ENCODE measurements at places on chromosomes 6 and 20. TPM values are rescaled to one million over a fixed set of nuclear protein-coding genes. Genes with fewer than 3 reads are reported as not detected.

SLC22A2 gene
- total RNA-seq, result under 0.01 TPM

GRCh38 chr6:116578335-116578734, 7.0 kb downstream of the RWDD1 start:
- no peak for DNase-seq
- H3K27ac ChIP-seq, result no peak overlapping the region
- H3K4me3 ChIP-seq, result no peak overlapping the region
- peaks cover 5% of the 10 kb centered on the region for H3K4me1 ChIP-seq
- peaks cover 35% of the 10 kb centered on the region for H3K36me3 ChIP-seq
- H3K27me3 ChIP-seq, result no peaks in the 10 kb centered on the region

GRCh38 chr6:130514712-130515111, 148.9 kb downstream of the TMEM200A start:
- H3K27me3 ChIP-seq, result no peaks in the 10 kb centered on the region
- H3K4me1 ChIP-seq, result peaks cover 2% of the 10 kb centered on the region
- DNase-seq, result no peak
- no peak overlapping the region for H3K27ac ChIP-seq

EDN1 gene
- total RNA-seq, result 0.88 TPM

MTCH1 gene
- 185 TPM for total RNA-seq

GRCh38 chr6:152552616-152553209, 84.4 kb downstream of the SYNE1 start:
- H3K4me1 ChIP-seq, result no peaks in the 10 kb centered on the region
- no peak overlapping the region for H3K27ac ChIP-seq
- no peak for DNase-seq
- peak overlapping the region; percentile 49 for H3K4me3 ChIP-seq
- no peaks in the 10 kb centered on the region for H3K27me3 ChIP-seq
- no peaks in the 10 kb centered on the region for H3K36me3 ChIP-seq

DNA sequence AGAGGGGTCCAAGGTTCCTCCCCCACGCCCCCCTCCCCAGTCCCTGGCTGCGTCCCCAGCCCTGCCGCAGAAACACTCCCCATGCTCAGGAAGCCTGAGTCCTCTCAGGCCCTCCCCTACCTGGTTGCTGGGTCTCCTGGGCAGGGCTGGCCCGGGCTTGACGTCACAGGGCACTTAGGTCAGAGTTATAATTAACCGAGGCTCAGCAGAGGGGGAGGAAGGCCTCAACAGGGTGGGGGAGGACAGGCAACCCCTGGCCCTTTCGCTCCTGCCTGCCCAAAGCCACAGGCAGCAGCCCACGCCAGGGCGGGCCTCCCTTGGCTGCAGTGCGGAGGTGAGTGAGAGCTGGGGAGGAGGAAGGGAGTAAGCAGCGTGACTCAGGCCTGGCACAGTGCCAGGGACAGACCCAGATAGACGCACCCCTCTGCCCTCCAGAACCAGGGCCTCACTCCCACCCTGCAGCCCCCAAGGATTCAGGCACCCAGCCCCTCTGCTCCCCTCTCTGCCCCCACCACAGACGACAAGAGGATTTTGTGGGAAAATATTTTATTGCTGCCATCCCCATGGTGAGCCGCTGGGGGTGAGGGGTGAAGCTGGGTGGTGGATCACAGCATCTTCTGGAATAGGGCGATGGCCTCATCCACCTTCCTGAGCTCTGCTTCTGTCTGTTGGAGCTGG, at the start of gene VWA7:
VWA7 (minus strand) TSS at position 340 of the 678 bp plus-strand sequence. CDS start 549 bp downstream, outside the sequence.
- H3K27ac ChIP-seq, result peak within 1 kb of the TSS; percentile 37
- peak within 1 kb of the TSS; percentile 54 for H3K4me3 ChIP-seq
- H3K36me3 ChIP-seq, result peaks cover 29% of the 10 kb centered on the region
- peaks cover 12% of the 10 kb centered on the region for H3K4me1 ChIP-seq

GRCh38 chr20:59837623-59838394, 95.6 kb downstream of the SYCP2 start:
- peaks cover 15% of the 10 kb centered on the region for H3K4me1 ChIP-seq
- DNase-seq, result no peak
- no peak overlapping the region for H3K4me3 ChIP-seq
- H3K36me3 ChIP-seq, result no peaks in the 10 kb centered on the region
- H3K27ac ChIP-seq, result no peak overlapping the region

DNA sequence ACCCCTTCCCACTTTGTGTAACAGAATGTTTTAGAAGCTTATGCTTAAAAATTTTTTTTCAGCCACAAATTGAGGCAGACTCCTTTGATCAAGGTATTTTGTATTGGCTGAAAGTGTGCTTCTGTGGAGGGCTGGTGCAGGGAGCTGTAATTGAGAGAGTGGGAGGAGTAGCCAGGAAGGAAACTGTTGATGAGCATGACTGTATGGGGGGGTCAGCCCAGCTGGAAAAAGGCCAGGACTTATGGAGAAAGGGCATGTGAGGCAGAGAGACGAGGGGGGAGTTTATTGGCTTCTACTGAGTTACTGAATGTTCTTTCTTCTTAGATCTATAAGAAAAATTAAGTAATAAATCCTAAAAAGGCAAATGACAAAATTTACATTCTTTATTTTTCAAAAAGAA, 13.4 kb downstream of the RFPL4B start:
- no peak overlapping the region for H3K4me3 ChIP-seq
- H3K27me3 ChIP-seq, result no peaks in the 10 kb centered on the region
- H3K4me1 ChIP-seq, result no peaks in the 10 kb centered on the region
- DNase-seq, result no peak

DNA sequence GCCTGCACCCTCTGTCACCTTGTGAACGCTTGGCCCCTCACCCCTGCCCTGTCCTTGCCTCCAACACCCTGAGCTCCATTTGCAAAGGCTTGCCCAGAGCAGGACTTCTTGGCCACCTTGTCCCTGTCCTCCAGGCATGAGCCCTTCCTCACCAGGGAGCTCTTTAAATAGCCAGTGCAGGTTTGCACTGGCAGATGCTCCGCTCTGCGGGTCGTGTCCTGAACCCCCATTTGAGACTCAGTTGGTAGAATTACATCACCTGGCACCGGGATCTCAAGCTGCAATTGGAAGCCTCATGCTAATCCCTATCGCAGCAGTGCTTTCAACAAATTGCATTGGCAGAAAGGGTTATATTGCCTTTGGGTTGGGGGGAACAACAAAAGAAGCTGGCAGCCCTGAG, 85.9 kb downstream of the TRMT6 start:
- H3K36me3 ChIP-seq, result no peaks in the 10 kb centered on the region
- no peak for DNase-seq
- H3K27me3 ChIP-seq, result no peaks in the 10 kb centered on the region
- no peak overlapping the region for H3K27ac ChIP-seq

DNA sequence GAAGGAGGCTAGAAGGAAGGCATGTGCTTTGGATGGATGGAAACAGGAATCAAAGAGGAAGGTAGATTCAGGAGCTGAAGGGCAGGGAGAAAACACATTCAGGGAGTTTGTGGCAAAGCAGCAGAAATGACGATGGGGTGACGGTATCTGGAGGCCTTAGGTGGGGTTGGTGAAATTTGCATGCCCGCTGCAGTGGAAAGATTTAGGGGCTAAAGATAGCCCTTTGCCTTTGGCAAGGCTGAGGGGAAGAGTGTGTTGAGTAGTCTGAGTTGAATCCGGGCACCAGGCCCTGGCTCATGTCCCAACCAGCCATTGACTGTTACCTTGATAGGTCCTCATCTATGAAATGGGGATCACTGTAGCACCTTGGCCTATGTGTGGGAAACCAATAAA, 1.3 kb downstream of the GZF1 start:
- H3K27me3 ChIP-seq, result no peaks in the 10 kb centered on the region
- peaks cover 28% of the 10 kb centered on the region for H3K36me3 ChIP-seq
- H3K4me3 ChIP-seq, result peak overlapping the region; percentile 91

DNA sequence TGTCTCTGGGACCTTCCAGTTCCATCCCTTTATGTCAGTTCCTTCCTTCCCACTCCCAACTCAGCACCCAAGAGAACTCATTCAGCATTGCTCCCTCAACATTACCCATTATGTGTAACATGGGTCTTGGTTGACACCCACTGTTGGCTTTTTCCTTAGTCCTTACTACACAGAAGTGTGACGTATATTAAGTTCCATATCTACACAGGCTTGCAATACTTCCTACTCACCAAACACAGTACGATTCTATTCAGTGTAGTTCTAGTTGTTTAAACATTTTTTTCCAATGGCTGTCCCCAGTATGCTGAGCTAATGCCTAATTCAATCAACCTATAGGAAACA, 37.7 kb downstream of the ARHGAP18 start:
- no peaks in the 10 kb centered on the region for H3K36me3 ChIP-seq
- DNase-seq, result peak; percentile 52
- peaks cover 47% of the 10 kb centered on the region for H3K4me1 ChIP-seq
- no peak overlapping the region for H3K4me3 ChIP-seq
- no peaks in the 10 kb centered on the region for H3K27me3 ChIP-seq

OXT gene
- total RNA-seq, result not detected

- peaks cover 8% of the 10 kb centered on the region for H3K4me1 ChIP-seq
- no peaks in the 10 kb centered on the region for H3K36me3 ChIP-seq
- DNase-seq, result no peak
- H3K27me3 ChIP-seq, result no peaks in the 10 kb centered on the region
These were observed 130.6 kb downstream of the TENT5A start for GRCh38 chr6:81621816-81622395.

STK38 gene
- total RNA-seq, result 48.1 TPM

DAAM2 gene
- total RNA-seq, result 46.9 TPM

C6orf132 gene
- total RNA-seq, result 2.9 TPM

GRCh38 chr20:51697096-51697826, 70.9 kb downstream of the ATP9A start:
- no peaks in the 10 kb centered on the region for H3K27me3 ChIP-seq
- no peak overlapping the region for H3K4me3 ChIP-seq
- peak overlapping the region; percentile 91 for H3K27ac ChIP-seq
- H3K36me3 ChIP-seq, result no peaks in the 10 kb centered on the region
- H3K4me1 ChIP-seq, result peaks cover 24% of the 10 kb centered on the region
- DNase-seq, result no peak

HEY2 gene
- total RNA-seq, result 2.2 TPM

GRCh38 chr6:36769676-36770499, 69.4 kb downstream of the CPNE5 start:
- no peak overlapping the region for H3K4me3 ChIP-seq
- H3K4me1 ChIP-seq, result peaks cover 24% of the 10 kb centered on the region
- no peak overlapping the region for H3K27ac ChIP-seq
- no peaks in the 10 kb centered on the region for H3K36me3 ChIP-seq
- DNase-seq, result peak; percentile 64

- peaks cover 25% of the 10 kb centered on the region for H3K4me1 ChIP-seq
- no peaks in the 10 kb centered on the region for H3K27me3 ChIP-seq
- DNase-seq, result peak; percentile 90
- peak overlapping the region; percentile 84 for H3K4me3 ChIP-seq
- peaks cover 9% of the 10 kb centered on the region for H3K36me3 ChIP-seq
These were observed 575 bp downstream of the WTAP start for GRCh38 chr6:159727717-159728445.

- no peak for DNase-seq
- H3K4me1 ChIP-seq, result no peaks in the 10 kb centered on the region
- no peak overlapping the region for H3K27ac ChIP-seq
- no peak overlapping the region for H3K4me3 ChIP-seq
- no peaks in the 10 kb centered on the region for H3K36me3 ChIP-seq
These were observed 102.9 kb downstream of the CTNNBL1 start for GRCh38 chr20:37796733-37797132.

- peaks cover 32% of the 10 kb centered on the region for H3K36me3 ChIP-seq
- no peak overlapping the region for H3K27ac ChIP-seq
- H3K27me3 ChIP-seq, result no peaks in the 10 kb centered on the region
- DNase-seq, result no peak
- no peak overlapping the region for H3K4me3 ChIP-seq
- no peaks in the 10 kb centered on the region for H3K4me1 ChIP-seq
These were observed 50.2 kb upstream of the GNRH2 start for GRCh38 chr20:2993250-2993649.

TDRD6 gene
- total RNA-seq, result 0.59 TPM

GRCh38 chr6:137016356-137016755, 28.4 kb downstream of the IL20RA start:
- H3K36me3 ChIP-seq, result no peaks in the 10 kb centered on the region
- H3K27ac ChIP-seq, result no peak overlapping the region
- H3K4me1 ChIP-seq, result peaks cover 12% of the 10 kb centered on the region
- H3K4me3 ChIP-seq, result no peak overlapping the region

- no peaks in the 10 kb centered on the region for H3K27me3 ChIP-seq
- no peaks in the 10 kb centered on the region for H3K4me1 ChIP-seq
- H3K36me3 ChIP-seq, result no peaks in the 10 kb centered on the region
- no peak overlapping the region for H3K27ac ChIP-seq
- no peak overlapping the region for H3K4me3 ChIP-seq
These were observed 338.7 kb upstream of the ARID1B start for GRCh38 chr6:156438350-156438923.

DNA sequence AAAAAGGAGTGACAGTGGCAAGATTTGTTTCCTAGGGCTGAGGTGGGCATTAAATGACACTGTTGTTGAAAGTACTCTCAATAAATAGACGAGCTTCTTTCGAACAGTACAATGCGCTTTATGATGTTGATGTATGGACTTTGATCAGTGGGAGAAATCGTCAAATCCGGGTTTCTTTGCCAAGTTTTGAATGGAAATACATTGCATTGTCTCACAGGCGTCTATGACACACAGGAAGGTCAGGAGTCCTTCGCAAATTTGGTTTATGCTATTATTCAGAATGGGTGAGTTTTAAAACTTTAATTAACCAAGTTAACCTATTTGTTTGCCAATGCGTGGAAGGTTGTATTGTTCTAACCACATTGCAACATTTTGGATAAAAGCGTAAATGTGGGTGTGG, 547.3 kb upstream of the SLC35B3 start:
- H3K27ac ChIP-seq, result no peak overlapping the region
- no peaks in the 10 kb centered on the region for H3K36me3 ChIP-seq
- DNase-seq, result no peak
- H3K27me3 ChIP-seq, result no peaks in the 10 kb centered on the region
- H3K4me1 ChIP-seq, result no peaks in the 10 kb centered on the region
- no peak overlapping the region for H3K4me3 ChIP-seq

GRCh38 chr6:169221264-169221663, 32.4 kb downstream of the THBS2 start:
- peaks cover 99% of the 10 kb centered on the region for H3K36me3 ChIP-seq
- no peaks in the 10 kb centered on the region for H3K27me3 ChIP-seq
- peak overlapping the region; percentile 1 for H3K27ac ChIP-seq
- peak; percentile 42 for DNase-seq
- peaks cover 20% of the 10 kb centered on the region for H3K4me1 ChIP-seq

DNA sequence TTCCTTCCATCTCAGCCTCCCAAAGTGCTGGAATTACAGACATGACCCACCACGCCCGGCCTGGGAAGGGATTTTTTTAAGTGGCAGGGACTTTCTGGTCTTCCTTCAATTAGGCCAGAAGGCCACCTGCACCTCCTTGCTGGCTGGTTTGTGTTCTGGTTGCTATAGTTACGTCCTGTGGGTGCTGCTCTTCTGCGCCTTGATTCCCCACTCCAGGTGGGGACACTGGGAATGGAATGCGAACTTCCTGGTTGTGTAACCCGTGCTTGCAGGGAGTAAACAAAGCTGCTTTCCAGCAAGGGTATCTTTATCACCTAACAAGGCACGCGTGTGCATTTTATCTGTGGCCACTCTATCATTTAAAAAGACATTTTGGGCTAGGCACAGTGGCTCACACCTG, 117.7 kb downstream of the PLEKHG1 start:
- no peaks in the 10 kb centered on the region for H3K4me1 ChIP-seq
- H3K36me3 ChIP-seq, result no peaks in the 10 kb centered on the region
- peaks cover 10% of the 10 kb centered on the region for H3K27me3 ChIP-seq
- no peak overlapping the region for H3K4me3 ChIP-seq

MUC21 gene
- not detected for total RNA-seq

- H3K4me3 ChIP-seq, result no peak overlapping the region
- no peaks in the 10 kb centered on the region for H3K27me3 ChIP-seq
- DNase-seq, result no peak
- no peak overlapping the region for H3K27ac ChIP-seq
These were observed 72.3 kb downstream of the MACROD2 start for GRCh38 chr20:14067603-14068002.

- H3K4me1 ChIP-seq, result peaks cover 3% of the 10 kb centered on the region
- H3K36me3 ChIP-seq, result no peaks in the 10 kb centered on the region
- H3K27ac ChIP-seq, result no peak overlapping the region
- H3K27me3 ChIP-seq, result no peaks in the 10 kb centered on the region
- no peak overlapping the region for H3K4me3 ChIP-seq
These were observed 7.7 kb upstream of the SMIM13 start for GRCh38 chr6:11085758-11086435.

HCRTR2 gene
- total RNA-seq, result not detected

SIRPD gene
- not detected for total RNA-seq

Measured in osteoblast (primary cell).